RWPE2 (cell line): ENCODE measurements at places on chromosomes 11 and 22.

DNA sequence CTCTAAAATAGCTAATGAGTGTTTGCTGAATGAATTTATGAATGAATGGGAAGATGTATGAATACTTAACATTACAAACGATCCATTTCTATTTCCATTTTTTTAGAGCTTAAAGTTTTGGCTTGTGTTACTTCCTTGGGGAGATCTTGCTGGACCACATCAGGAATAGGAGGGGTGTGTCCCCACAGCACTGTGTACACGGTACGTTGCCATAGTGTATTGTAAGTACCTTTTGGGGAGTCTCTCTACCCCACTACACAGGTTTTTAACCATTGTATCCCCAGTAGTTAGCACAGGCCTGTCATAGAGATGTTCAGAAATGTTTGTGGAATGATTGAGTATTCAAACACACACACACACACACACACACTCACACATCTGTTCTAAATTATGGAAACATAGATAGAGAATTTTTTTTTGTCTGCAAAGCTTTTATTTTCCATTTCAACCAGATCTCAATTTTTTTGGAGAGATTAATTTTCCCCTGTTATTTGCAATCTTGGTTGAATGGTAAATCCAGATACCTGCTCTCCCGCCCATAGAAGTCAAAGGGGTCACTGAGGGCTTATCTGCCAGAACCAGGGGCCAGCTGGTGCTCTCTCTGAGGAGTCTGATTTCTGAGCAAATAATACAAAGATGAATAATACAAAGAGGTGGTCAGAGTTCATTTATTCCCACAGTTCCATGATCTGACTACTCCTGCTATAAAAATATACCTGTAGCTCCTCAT is 471.0 kb downstream of the INSC start:
- no peak for DNase-seq

DNA sequence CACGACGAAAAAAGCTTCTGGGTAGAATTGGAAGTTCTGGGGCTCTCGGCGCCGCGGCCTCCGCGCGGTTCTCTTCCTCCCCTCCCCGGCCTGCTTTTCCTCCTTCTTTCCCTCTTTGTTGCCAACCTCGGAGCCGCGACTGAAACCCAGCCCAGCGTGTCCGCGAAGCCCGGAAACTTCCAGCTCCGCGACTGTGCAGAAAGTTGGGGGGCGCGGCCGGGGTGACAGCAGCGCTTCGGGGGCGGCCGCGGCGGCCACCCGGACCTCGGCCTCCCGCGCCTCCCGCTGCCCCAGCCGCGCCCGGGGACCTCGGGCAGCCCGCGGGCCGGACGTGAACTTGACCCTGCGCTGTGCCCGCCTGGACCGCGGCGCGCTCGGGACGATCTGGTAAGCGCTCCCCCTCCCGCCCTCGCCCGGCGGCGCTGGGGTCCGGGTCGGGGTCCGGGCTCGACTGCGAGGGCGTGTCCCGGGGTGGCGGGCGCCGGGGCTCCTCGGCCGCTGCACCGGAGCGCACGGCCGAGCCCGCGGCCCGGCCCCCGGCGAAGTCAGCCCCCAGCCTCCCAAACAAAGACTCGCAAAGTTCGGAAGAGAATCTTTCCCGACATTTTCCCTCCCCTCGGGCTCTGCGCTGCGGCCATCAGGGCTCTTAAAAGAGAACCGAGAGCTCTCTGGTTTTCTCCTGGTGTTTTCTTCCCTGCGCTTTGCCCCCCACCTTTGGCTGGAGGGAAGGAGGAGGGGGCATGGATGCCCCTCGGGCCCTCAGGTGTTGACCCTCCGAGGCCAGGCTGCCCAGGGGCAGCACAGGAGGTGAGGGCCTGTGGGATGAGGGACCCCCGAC is 67.9 kb upstream of the WNT7B start:
- no peak for DNase-seq

GRCh38 chr11:119078675-119079420 is 5.8 kb upstream of the HMBS start:
- DNase-seq, result no peak

DNA sequence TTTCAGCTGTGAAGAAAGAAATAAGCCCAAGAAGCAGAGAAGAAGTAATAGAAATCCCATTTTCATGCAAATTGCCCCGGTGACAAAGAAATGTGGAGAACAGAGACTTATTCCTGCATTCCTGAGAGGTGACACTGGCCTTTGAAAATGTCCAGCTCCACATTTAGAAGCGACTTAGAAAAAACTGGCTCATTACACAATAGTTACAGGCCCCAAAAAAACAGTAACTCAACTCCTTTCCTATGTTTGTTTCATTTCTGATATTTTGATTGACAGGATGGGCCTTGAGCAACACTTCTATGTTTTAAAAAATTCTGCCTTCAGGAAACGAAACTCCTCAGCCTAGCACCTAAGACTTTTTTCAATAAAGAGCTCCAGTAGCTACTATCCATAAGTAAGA is 726.9 kb upstream of the TENM4 start:
- DNase-seq, result no peak

DNA sequence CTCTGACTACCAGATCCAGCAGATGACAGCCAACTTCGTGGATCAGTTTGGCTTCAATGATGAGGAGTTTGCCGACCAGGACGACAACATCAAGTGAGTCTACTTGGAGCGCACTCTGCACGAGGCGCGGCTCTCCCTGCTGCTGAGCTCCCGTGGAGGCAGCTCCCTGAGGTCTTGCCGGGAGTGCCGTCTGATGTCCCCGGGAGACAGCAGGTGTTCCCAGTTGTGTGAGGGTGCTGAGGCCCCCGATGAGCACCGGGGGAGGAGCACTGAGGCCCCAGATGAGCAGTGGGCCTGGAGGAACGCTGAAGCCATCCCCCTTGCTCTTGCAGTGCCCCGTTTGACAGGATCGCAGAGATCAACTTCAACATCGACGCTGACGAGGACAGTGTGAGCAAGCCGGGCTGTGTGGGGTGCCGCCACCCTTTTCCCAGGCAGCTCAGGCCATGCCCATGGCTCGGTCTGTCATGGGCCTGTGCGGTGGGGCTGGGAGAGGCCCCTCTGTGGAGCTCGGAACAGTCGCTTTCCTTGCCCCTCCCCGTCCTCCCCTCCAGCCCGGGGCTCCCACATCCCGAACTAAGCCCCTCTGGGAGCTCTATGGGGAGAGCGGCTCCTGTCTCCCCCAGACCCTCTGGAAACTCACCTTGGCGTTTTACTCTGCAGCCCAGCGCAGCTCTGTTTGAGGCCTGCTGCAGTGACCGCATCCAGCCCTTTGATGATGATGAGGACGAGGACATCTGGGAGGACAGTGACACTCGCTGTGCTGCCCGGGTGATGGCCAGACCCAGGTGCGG is 37.1 kb downstream of the SBF1 start:
- DNase-seq, result peak; percentile 53

- DNase-seq, result peak; percentile 60
Measured at GRCh38 chr22:50318698-50319411, 8.0 kb downstream of the DENND6B start.

DNA sequence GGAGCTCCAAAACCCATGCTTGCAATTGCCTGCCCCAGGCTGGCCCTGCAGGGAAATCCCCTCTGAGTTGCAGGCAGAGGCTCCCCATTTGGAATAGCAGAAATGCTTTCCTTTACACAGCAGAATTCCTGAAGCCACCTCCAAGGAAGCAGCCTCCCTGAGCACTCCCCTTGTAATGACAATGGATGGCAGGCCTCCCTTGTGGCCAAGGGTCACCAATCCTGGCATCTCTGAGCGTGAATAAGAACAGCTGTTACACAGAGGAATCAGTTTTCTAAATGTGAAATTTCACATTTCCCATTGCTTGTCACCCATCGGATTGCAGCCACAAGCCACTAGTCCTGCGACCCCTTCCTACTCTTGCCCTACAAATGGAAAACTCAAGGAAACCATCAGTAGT is 107.6 kb downstream of the GALNT18 start:
- no peak for DNase-seq

GRCh38 chr11:127993281-127993680 is 594.1 kb downstream of the ETS1 start:
- DNase-seq, result no peak

- no peak for DNase-seq
Measured at GRCh38 chr11:61787928-61788491, 4.4 kb downstream of the TMEM258 start.

GRCh38 chr11:27526535-27526934 is 20.0 kb upstream of the LIN7C start:
- no peak for DNase-seq

GRCh38 chr11:130629039-130629438 is 180.6 kb downstream of the ADAMTS15 start:
- no peak for DNase-seq
